MM.1S (cell line): ENCODE measurements at places on chromosomes 7 and 10.

GRCh38 chr10:89879121-89879520 is 177.7 kb downstream of the KIF20B start:
- no peak for DNase-seq
- no peak overlapping the region for H3K4me3 ChIP-seq
- no peaks in the 10 kb centered on the region for H3K27me3 ChIP-seq
- H3K36me3 ChIP-seq, result no peaks in the 10 kb centered on the region
- peaks cover 2% of the 10 kb centered on the region; the same call in 1 of the 2 replicates for H3K4me1 ChIP-seq

GRCh38 chr7:155261031-155261985 is 36.4 kb upstream of the INSIG1 start:
- H3K27ac ChIP-seq, result no peak overlapping the region
- no peak overlapping the region for H3K4me3 ChIP-seq
- DNase-seq, result no peak
- no peaks in the 10 kb centered on the region for H3K4me1 ChIP-seq

GRCh38 chr10:132377326-132377725 is 19.7 kb upstream of the PWWP2B start:
- H3K4me3 ChIP-seq, result no peak overlapping the region
- H3K27me3 ChIP-seq, result peaks cover 94% of the 10 kb centered on the region
- no peak overlapping the region for H3K27ac ChIP-seq
- H3K36me3 ChIP-seq, result no peaks in the 10 kb centered on the region
- no peaks in the 10 kb centered on the region for H3K4me1 ChIP-seq
- DNase-seq, result no peak

- H3K27ac ChIP-seq, result no peak overlapping the region
- no peak overlapping the region for H3K4me3 ChIP-seq
- DNase-seq, result no peak
- H3K36me3 ChIP-seq, result no peaks in the 10 kb centered on the region
- H3K4me1 ChIP-seq, result peaks cover 19% of the 10 kb centered on the region
- no peaks in the 10 kb centered on the region for H3K27me3 ChIP-seq
These were observed 41.2 kb upstream of the TNS3 start for GRCh38 chr7:47622946-47623640.

DNA sequence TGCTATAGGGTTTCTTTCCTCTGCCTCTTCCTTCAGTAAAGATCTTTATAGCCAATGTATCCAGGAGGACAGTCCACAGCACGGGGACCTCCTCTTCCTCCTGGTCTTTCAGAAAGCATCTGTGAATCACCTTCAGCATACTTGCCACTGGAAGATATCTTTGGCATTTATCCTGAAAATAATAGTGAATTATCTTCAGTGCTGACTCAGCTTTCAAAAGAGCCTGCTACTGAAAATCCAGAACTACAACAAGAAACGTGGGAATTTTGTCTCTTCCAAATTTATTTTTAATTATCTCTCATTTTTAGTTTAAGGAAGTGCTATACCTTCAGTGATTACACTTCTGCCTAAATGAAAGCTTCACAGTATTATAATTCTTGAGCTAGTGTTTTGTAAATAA is 7.6 kb upstream of the UNC5B start:
- H3K27me3 ChIP-seq, result peaks cover 6% of the 10 kb centered on the region
- no peak overlapping the region for H3K27ac ChIP-seq
- H3K4me3 ChIP-seq, result no peak overlapping the region
- H3K4me1 ChIP-seq, result no peaks in the 10 kb centered on the region
- no peaks in the 10 kb centered on the region for H3K36me3 ChIP-seq
- DNase-seq, result no peak
